ENCODE measurements at places on chromosomes 5 and 9.
A peak's percentile ranks its signal among the peaks of the same experiment; 100 is the strongest.

DNA sequence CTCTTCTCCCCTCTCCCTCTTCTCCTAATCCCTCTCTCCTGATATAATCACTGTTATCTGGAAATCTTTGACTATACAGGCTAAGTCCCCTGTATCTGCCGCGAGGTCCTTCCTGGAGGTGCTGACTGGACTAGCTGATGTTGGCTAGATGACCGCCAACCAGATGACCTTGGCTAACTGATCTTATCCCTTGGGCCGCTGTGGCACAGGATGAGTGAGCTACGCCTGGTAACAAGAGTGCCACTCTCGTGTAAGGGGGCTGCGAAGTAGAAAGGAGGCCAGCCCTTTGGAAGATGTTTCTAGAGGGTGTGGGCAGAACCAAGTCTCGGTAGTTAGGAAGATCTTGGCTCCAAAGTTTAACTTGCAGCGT, 345 bp upstream of the PRRC1 start:
- no peak for DNase-seq

- DNase-seq: no peak
These were observed 2.0 kb downstream of the NEUROG1 start for GRCh38 chr5:135533794-135534193.

DNA sequence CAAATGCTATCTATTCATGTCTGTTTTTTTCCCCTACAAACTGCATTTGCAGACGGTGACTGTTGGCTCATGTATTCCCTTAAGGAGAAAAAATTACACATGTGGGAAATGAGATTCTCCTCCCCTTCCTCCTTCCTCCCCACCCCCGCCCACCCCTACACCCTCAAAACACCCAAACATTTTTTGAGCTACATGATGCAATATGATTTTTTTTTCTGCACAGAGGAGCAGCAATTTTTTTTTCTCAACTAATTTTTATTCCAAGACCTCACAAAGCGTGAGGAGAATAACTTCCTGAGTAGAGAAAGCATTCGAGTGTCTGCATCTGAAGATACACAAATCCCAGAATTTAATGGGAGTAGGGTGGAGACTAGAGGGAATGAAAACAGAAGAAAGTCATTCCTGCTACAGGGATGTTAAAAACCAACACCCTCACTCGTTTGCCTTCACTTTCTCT, 118.1 kb downstream of the PRDM6 start:
- no peak for DNase-seq

DNA sequence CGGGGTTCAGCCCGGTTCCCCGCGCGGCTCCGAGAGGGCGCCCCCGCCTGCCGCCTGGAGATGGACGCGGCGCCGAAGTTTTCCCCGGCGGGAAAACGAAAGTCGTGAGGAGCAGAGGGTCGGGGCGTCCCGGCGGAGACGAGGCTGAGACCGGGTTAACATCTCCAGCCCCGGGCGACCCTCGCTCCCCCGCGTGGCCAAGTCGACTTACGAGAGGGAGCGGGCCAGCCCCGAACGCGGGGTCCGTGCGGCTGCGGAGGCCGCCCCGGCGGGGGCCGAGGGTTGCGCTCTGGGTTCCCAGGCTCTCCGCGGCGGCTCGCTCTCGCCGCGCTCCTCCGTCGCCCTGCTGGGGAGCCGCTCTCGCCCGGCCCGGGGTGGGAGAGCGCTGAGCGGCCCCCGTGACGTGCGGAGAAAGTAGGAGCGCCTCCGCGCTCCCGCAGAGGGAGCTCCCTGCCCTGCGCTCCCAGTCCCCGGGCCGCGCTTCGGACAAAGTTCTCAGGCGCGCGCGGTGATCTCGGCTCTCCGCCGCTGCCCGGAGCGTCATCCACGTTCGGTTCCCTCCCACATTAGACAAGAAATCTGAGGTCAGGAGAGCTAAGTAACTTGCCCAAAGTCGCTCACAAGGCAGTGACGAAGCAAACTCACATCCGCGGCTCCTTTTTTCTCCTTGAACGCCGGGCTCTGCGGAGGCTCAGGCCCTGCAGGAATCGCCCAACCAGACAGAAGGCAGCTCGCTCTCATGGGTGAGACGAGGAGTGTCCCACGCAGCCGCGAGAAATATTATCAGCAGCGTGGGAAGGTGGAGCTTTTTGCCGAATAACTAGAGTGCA, 1.2 kb upstream of the GCNT4 start:
- peak; percentile 82 for DNase-seq

GRCh38 chr9:120860083-120860482, 16.9 kb downstream of the PHF19 start:
- no peak for DNase-seq

- DNase-seq: no peak
These were observed 1272.3 kb upstream of the CDH9 start for GRCh38 chr5:28310696-28311095.

- no peak for DNase-seq
These were observed 63.4 kb downstream of the ALDH7A1 start for GRCh38 chr5:126531543-126532120.

DNA sequence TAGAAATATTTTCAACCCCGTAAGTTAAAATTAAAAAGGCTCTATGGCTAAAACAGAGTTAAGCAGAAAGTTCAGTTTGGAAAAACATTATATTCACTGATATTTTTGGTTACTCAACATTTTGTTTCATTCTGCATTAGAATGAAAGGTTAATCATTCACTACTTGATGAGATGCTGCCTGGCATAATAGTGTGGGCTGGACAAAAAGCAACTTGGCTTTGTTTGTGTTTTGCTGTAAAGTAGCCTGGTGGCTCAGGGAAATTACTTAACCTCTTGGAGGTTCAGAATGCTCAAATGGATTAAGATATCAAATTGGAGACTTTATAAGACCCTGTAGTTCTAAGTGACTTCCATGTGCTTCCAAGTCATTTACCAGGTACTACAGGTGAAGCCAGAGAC, 367.4 kb upstream of the TRPC7 start:
- DNase-seq: no peak

- DNase-seq: no peak
These were observed 118.7 kb downstream of the MED27 start for GRCh38 chr9:131960851-131961495.

DNA sequence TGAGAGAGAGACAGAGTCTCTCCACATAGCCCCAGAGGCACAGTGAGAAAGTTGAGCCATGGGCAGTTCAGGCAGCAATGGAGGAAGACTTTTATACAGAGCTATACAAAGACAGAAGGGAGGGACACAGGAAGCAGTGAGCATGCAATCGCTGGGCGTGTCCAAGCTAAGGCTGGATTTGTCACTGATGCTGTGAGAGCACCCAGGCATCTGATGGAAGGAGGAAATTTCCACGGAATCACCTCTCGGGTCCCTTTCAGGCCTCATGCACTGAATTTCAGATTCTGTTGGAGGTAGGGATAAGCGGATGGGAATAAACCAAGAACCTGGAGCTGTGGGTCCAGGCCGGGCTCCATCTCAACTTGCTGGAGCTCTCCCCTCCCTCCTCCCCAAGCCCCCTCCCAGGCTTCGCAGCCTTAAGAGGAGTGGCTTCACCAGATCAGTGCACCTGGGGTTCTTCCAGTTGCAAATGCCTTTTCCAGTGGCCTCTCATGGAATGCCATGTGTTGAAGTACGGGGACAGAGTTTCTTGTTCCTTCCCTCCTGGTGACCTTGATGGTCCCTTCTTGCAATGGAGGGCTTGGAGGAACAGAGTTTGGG, 114.8 kb upstream of the ALDH1B1 start:
- DNase-seq: no peak

DNA sequence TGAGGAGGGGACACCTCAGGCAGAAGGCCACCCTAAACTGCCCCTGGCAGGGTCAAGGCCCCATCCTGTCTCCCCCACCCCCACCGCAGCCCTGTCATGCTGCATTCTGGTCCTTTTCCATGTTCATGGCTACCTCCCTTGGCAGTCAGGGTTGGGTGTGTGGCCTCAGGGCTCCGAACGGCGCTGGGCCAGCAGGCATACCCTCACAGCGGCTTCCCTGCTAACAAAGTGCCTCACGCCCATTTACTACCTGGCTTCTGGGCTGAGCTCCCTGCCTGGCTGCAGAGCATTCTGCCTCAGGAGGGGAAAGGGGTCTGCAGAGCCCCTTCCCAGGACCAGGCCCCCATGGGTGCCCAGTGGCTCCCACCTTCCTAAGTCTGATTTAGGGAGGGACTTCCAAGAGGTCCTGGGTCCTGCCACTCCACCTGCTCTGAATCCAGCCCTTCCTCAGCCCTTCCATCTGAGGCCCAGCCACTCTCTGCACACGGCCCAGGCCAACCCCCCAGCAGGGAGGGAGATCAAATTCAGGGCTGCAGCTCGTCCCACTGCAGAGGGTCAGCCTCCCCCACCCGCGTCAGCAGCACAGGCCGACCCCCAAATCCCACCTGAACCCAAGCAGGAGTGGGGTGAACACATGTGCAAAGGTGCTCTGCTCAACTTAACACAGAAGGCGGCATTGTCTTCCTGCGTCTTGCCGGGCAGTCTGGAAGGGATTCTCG, 115.9 kb upstream of the PHYKPL start:
- no peak for DNase-seq

- DNase-seq: no peak
These were observed 139.6 kb upstream of the LRRTM2 start for GRCh38 chr5:139014726-139015125.

GRCh38 chr5:151078490-151079262, 2.2 kb downstream of the TNIP1 start:
- DNase-seq: peak; percentile 92

GRCh38 chr5:83889971-83890745, 169.5 kb upstream of the HAPLN1 start:
- no peak for DNase-seq

DNA sequence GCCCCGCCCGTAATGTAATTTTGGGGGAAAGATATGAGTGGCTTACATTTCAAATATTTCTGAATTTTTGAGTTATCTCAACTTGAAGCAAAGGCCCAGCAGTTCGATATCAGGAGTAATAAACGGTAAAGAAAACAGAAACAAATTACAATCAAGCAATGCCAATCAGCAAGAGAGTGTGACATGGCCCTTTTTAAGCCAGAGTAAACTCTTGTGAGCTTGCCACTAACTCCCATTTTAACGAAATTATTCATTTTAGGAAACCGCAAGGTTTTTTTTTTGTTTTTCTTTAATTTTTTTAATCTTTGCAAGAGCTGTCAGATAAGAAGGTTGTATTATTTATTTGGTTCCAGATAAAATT, 17.6 kb upstream of the CDK7 start:
- no peak for DNase-seq

- no peak for DNase-seq
These were observed 142.4 kb upstream of the IRX4 start for GRCh38 chr5:2024986-2025721.

DNA sequence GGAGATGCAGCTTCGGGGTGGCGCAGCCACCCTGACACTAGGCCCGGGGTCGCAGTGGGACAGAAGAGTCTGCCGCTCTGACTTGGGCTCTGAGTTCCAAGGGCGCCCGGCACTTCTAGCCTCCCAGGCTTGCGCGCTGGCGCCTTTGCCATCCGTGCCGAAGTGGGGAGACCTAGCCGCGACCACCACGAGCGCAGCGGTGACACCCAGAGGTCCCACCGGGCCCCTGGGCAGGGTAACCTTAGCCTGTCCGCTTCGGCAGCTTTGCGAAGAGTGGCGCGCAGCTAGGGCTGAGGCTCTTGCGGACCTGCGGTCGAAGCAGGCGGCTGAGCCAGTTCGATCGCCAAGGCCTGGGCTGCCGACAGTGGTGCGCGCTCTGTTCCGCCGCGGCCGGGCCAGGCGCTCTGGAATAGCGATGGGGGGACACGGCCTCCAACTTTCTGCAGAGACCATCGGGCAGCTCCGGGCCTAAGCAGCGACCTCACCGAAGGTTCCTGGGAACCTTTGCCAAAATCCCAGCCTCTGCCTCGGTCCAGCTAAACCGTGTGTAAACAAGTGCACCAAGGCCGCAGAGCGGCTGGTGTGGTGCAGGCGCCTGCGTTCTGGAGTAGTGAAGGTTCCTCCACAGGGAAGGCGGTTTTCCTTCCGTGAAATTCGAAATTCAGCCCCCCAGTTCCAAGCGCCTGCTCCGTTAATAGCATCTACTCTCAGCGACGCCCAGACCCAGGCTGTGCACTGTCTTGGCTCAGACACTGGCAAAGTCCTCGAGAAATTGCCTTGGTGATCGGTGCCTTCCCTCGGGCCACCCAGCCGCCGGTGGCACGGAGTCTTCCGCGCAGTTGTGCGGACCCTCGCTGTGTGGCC, 7.4 kb downstream of the TLX3 start:
- DNase-seq: no peak

DNA sequence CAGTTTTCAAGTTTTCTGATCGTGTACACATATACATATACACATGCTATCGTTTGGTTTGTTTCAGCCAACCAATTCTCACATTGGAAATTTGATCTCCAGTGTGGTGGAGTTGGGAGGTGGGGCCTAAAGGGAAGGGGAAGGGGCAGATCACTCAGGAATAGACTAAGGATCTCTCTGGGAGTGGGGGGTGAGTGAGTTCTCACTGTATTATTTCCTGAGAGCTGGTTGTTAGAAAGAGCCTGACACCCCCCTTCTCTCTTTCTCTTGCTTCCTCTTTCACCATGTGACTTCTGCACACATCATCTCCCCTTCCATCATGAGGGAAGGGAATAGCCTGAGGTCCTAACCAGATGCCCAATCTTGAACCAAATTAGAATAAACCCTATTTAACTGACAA, 551.7 kb downstream of the MAT2B start:
- no peak for DNase-seq

GRCh38 chr5:143836161-143836725, 24.3 kb downstream of the HMHB1 start:
- DNase-seq: no peak

Measured in activated effector memory CD4-positive, alpha-beta T cell treated with anti-CD3 and anti-CD28 coated beads, Interleukin-2, amount 50 U/mL, for 16 hours (primary cell).